Right cardiac atrium (tissue), 5 donors: ENCODE measurements at places on chromosomes 2 and 18.

- DNase-seq = no peak
Observed at GRCh38 chr2:39435741-39436591, 1.1 kb downstream of the MAP4K3 start.

DNA sequence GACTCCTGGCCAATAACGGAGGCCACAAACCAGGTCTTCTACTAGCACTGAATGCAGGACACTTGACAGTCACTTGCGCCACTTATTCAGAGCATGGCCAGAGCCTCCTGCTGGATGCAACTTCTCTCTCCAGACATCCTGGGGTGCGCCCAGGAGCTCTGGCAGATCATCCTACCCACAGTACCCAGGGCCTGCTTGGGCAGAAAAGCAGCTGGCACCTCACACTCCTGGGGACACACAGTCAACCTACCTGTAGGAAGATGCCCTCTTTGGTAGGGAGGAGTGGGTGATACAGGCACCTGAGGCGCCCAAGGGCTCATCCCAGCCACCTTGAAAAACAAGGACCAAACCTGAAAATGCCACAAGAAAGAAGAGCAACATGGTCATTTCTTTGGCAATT, 13.3 kb downstream of the GALNT14 start:
- DNase-seq = no peak

- DNase-seq = no peak
Observed at GRCh38 chr2:40384714-40385113, 67.2 kb downstream of the SLC8A1 start.

DNA sequence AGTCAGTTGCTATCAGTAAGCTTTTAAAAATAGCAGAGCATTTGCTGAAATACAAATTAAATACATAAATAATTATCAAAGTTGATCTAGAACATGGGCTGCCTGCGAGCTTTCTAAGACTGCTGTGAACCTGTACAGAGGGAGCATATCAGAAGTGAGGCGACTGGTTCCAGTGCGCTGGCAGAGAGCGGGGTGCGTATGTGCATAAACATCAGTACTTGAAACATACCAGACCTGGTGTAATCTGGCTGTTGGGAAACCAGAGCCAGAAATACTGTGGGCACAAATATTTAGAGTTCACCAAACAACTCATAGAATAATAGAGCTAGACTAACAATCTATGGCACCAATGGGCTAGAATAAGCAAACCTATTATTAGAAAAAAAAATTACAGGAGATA, 27.3 kb downstream of the PDIA6 start:
- no peak for DNase-seq

DNA sequence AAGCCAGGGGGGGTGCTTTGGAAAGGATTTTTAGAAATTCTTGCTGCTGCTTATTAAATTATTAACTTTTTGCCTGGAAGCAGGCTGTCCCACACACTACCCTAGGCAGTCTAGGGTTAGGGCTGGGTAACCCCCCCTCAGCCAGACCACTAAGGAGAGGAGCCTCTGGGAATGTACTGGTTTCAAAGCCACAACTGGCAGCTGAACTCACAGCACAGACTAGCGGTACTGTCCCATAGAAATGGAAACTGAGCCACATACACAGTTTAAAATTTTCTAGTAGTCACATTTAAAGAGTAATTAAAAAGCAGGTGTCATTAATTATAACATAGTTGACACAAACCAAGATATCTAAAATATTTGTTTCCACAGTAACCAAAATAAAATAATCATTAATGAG, 50.1 kb downstream of the SPRED2 start:
- DNase-seq = no peak

DNA sequence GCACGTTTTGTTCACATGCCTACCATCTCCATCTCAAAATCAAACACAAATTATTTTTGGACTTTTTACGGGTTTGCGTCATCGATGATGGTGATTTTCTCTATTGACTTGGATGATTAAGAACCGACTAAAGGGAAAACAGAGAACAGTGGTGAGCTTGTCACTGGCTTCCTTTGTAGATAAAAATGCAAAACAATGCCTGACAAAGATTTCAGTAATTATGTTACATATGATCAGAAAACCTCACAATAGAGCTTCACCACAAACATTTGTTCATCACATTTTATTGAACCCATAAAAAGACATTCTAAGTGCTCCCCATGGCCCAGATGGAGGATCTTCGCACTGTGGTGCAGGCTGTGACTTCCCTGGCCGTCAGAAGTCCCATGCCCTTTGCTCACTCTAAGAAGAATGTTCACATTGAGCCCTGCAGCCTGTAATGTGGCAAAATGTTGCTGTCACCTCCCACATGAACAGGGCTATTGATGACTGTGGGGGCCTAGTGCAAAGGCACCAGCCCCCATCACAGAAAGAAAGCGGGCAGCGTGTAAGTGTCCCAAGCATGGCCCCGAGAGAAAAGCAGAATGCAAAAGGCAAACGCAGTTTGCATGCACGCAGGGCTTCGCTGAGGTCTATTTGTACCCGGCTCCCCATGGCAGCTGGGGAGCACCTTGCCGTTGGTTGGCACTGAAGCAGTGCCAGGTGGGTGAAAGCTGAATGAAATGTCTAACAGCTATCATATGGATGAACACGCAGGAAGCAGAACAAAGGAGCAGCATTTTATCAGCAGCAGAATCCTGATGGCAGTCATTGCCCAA, 60.6 kb downstream of the BCL2 start:
- no peak for DNase-seq

DNA sequence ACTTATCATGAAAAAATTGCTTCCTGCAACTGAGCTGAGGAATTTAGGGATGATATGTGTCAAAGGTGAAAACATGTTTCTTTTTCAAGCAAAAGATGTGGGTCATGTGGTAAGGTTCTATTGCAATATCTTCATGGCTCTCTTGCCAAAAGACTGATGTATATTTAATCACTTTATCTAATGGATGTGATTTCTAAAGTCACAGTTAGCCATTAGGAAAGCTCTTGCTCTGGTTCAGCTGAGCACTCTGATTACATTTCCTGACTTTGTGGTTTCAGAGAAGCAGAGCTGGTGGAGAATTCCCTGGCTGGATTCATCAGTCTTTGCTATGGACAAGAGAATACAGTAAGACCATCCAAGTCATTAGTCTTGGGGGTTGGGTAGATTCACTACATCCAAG, 24.4 kb downstream of the SCN9A start:
- DNase-seq = no peak

- DNase-seq = no peak
Observed at GRCh38 chr2:51710222-51710621, 678.3 kb upstream of the NRXN1 start.

DNA sequence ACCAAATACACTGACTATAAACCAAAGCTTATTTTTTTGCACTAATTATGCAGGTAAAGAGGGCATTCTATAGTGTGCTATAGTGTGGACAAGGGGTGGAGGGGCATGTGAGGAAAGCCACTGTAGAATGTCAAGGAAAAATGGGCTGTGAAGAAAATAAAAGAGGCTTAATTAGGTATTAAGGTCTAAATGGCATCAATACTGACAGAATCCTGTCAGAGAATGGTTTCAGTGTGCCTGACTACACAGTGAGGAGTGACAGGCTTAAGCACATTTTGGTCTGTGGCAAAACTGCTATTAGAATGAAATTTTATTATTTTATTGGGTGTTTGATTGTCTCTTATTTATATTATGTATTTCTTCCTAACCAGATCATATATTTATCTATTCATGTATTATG, 787.6 kb upstream of the CELF4 start:
- DNase-seq = no peak

DNA sequence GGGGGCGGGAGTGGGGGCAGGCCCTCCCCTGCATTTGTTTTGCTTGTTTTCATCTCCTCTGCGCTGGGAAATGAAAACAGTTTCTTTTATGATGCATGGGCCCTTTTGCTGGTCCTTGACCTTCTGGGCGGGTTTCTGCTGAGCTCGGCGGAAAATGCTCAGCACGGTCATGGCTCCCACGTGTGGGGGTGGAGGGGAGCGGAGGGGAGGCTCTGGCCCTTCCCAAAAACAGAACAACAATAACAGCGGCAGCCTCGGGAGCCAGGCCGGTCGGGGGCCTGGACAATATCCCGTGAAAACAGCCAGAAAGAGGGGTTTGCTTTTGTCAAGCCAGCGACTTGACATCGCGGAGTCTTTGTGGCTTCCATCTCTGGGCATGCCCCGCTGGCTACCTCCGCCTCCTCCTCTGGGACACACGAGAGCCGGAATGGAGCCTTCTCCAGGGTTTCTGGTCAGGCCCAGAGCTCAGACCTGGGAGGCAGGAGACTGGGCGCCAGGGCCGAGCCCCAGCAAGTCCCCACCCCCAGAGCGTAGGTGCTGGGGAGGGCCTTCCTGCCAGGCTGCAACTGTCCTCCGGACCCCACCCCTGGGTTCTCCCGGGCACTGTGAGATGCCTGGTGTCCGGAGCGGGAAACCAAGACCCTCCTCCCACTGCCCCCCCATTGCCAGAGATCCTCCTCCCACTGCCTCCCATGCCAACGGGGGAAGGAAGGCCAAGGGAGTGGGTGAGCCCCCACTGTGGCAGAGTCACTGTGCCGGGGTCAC, 35.9 kb upstream of the SNED1 start:
- peak; percentile 87 for DNase-seq

GRCh38 chr18:22713511-22713910, 219.6 kb upstream of the RBBP8 start:
- DNase-seq = no peak

GRCh38 chr18:8031496-8031895, 464.4 kb downstream of the PTPRM start:
- DNase-seq = no peak

- no peak for DNase-seq
Observed at GRCh38 chr2:54586062-54586461, 129.9 kb downstream of the SPTBN1 start.

GRCh38 chr2:71882949-71883472, 264.7 kb downstream of the CYP26B1 start:
- DNase-seq = peak; percentile 93

GRCh38 chr2:222572264-222572721, 83.6 kb downstream of the FARSB start:
- DNase-seq = no peak

DNA sequence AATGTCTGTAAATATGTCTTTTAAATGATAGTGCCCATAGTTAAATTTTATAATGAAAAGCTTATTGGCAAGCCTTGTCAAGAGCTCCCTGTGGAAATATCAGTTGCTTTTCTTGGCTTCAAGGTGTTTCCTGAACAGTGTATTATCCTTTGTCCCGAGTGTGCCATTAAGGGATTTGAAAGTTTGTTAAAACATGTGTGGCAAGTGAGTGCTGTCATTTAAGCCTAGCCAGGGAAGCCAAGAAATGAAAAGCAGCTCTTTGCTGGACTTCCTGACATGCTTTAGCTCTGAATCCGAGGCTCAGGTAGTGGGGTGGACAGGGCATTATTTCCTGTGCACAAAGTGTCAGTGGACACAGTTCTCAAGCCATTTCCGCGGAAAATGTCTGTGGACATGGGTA, 111.5 kb downstream of the DIS3L2 start:
- no peak for DNase-seq

DNA sequence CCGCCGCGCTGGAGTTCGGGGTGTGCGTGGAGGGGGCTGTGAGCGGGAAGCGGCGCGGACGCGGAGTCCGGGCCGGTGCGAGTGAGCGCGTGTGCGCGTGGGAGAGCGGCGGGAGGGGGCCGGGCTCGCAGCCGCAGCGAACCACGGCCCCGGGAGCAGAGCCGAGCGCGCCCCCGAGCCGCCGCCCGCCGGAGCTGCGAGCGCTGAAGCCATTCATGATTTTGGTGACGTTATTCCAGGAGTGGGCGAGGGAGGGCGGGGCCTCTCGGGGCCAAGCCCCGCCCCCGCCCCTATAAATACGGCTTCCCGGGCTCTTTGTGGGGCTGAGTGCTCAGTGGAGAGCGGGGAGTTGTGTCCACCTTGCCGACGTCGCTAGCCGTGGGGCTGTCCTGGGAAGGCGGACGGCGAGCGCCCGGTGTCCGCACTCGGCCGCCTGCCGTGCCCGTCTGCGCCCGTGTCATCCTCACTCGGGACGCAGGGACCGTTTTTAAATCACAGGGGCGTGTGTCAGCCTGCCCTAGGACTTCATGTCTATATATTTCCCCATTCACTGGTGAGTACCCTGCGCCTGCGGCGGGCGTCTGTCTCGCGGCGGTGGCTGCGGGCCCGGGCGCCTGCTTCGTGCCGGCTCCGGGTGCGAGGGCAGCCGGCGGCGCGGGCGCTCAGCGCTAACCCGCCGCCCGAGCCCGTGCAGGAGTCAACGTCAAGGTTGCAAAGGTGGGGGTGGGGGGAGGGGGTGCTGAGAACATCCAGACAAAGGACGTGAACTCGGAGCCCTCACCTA, at the start of gene LBH:
LBH (plus strand) TSS at position 323 of the 784 bp plus-strand sequence; CDS start at position 528, 205 bp downstream.
- DNase-seq = peak; percentile 86

DNA sequence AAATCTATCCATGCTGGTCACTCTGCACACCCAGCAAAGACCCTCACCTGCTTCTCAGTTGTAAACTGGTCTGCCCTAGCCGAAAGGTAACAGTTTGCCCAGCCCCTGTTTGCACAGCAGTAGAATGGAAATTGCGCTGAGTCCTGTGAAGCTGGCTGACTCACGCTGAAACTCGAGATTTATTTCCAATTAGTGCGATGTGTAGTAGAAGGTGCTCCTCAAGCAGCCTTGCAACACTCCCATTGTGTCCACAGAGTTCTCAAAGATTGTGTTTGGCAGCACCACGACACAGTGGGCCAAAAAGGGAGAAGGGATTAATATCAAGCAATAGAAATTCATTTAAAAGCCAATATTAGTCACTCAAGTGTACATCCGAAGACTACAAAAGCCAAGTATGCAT, 21.7 kb upstream of the APCDD1 start:
- DNase-seq = no peak

DNA sequence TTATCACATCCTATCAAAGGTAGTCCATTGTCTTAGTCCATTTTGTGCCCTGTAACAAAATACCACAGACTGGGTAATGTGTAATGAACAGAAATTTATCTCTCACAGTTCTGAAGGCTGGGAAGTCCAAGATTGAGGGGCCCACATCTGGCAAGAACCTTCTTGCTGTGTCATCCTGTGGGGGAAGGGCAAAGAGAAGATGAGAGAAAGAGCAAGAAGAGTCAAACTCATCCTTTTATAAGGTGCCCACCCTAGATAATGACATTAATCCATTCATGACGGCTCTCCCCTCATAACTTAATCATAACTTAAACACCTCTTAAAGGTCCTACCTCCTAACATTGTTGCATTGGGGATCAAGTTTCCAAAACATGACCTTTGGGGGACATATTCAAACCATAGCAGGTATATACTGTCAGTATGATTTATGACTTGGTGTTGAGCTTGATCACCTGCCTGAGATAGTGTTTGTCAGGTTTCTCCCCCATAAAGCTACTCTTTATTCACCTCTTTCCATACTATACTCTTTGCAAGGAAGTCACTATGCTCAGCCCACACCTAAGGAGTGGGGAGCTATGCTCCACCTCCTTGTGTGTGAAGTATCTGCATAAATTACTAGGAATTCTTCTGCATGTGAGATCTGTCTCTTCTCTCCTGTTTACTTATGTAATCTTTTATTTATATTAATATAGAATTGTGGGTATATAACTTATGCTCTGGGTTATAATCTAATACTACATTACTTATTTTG, 5.2 kb upstream of the MAP3K2 start:
- DNase-seq = no peak
